GM23338 (cell line): ENCODE measurements at places on chromosomes 16 and 17. TPM values are rescaled to one million over a fixed set of nuclear protein-coding genes. Genes with fewer than 3 reads are reported as not detected.

KRT222 gene
- 0.49 TPM in 1 of 2 replicates, not detected in the other for polyA plus RNA-seq

TMEM235 gene
- polyA plus RNA-seq: not detected in 2 replicates

ZG16 gene
- not detected in 2 replicates for polyA plus RNA-seq

KRT23 gene
- not detected in 2 replicates for polyA plus RNA-seq

RRAD gene
- 0.18 and 0.52 TPM in 2 replicates for polyA plus RNA-seq

WFDC1 gene
- polyA plus RNA-seq: 0.70 and 0.95 TPM in 2 replicates

ABCC3 gene
- not detected in 2 replicates for polyA plus RNA-seq

BCL6B gene
- 2.1 and 3.3 TPM in 2 replicates for polyA plus RNA-seq

SNX20 gene
- not detected in 2 replicates for polyA plus RNA-seq

TMEM88 gene
- 0.43 and 0.58 TPM in 2 replicates for polyA plus RNA-seq

ANKRD11 gene
- polyA plus RNA-seq: 130 and 140 TPM in 2 replicates

CUEDC1 gene
- polyA plus RNA-seq: 7.7 and 11.3 TPM in 2 replicates

TPSD1 gene
- not detected in 2 replicates for polyA plus RNA-seq

NAA60 gene
- 36.5 and 40.3 TPM in 2 replicates for polyA plus RNA-seq

JPT2 gene
- polyA plus RNA-seq: 43.8 and 47.1 TPM in 2 replicates

SGCA gene
- 0.19 TPM in 1 of 2 replicates, not detected in the other for polyA plus RNA-seq

PDPR gene
- 7.8 and 8.3 TPM in 2 replicates for polyA plus RNA-seq

VASN gene
- polyA plus RNA-seq: 7.1 and 8.0 TPM in 2 replicates

MYH11 gene
- 0.71 and 1.6 TPM in 2 replicates for polyA plus RNA-seq

CDRT15L2 gene
- polyA plus RNA-seq: not detected in 2 replicates

CCL5 gene
- polyA plus RNA-seq: not detected in 2 replicates

ZNF652 gene
- polyA plus RNA-seq: 34.9 and 36.2 TPM in 2 replicates

ABCA5 gene
- polyA plus RNA-seq: 2.6 and 3.4 TPM in 2 replicates

WSCD1 gene
- polyA plus RNA-seq: 6.1 and 6.8 TPM in 2 replicates

CMTM2 gene
- polyA plus RNA-seq: not detected in 2 replicates

CDRT15 gene
- 0.40 TPM in 1 of 2 replicates, not detected in the other for polyA plus RNA-seq

SLC16A5 gene
- 5.0 and 7.3 TPM in 2 replicates for polyA plus RNA-seq

MRPL12 gene
- polyA plus RNA-seq: 140 and 153 TPM in 2 replicates
